CD4-positive, alpha-beta T cell treated with Interleukin-2 at 100 ng/mL for 4 hours (primary cell): ENCODE measurements at places on chromosomes 4 and X.
A peak's percentile ranks its signal among the peaks of the same experiment; 100 is the strongest.

DNA sequence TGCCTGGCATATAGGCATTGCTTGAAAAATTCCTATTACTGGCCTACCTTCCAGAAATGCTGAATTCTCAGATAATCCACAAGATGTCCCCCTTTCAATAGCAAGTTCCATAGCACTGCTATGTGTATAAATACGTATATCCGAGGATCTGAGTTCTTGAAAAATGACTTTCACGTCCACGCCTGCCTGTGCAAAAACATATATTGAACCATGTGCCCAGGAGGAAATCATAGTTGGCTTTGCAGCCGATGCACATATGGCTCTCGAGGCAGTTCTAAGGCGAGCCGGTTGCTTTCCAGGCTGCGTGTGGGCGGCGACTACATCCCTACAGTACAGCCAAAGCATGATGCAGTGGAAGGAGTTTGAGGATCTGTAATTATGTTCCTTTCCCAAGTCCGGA is 55.4 kb upstream of the ESX1 start:
- no peak for DNase-seq

- DNase-seq = no peak
Observed at GRCh38 chrX:69429339-69430015, 74.6 kb upstream of the NALF2 start.

DNA sequence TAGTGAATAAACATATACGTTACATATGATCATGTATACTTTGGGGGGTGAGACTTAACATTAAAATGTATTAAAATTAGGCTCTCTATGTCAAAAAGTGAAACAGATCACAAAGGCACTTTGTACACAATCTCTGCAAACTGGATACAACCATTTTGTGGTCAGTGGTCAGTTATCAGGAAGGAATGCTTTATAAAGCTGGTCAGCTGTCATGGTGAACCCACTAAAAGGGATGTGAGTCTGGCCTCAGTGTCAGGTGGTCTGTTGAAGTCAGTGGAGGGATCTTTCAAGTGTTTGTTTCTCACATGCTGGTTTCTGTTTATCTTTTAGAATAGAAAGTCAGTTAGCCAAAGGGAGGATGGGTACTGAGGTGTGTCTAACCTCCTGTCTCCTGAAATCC is 875.5 kb upstream of the INTU start:
- DNase-seq = no peak

DNA sequence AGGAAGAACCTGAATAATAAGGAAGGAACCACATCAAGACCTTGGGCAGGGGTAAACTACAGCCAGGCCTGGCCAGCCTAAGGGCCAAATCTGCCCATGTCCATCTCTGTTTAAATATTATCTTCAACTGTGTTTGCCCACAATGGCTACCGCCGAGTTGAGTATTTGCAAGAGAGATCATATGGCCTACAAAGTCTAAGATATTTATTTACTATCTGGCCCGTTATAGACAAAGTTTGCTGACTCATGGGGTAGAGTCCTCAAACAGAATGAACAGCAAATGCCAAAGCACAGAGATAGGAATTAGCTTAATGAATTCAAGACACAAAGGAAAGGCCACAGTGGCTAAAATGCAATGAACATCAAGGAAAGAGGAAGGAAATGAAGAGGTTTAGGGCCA is 44.8 kb downstream of the RPS6KA3 start:
- DNase-seq = no peak

DNA sequence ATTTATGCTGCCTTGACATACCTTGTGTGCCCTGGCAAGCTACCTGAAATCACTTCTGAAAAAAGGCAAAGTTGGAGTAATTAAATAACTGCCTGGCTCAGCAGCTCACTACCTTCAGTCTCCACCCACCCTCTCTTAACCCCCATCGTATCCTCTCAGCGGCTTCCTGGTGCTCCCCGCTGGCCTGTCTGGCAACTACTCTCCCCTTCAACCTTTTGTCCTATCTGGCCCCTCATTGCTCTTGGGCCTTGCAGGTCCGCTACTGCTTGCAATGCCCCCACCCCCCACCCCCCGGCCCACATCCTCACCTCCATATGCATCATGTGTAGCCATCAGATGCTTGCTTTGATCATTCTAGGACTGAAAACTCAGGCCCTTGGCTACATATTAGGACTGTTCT is 34.5 kb downstream of the PRPS1 start:
- DNase-seq = no peak

GRCh38 chrX:153669174-153669890 is 4.3 kb downstream of the PNCK start:
- peak; percentile 29 for DNase-seq

- no peak for DNase-seq
Observed at GRCh38 chr4:60683357-60683756, 516.8 kb upstream of the ADGRL3 start.

GRCh38 chrX:26783512-26784225 is 567.7 kb downstream of the MAGEB5 start:
- DNase-seq = no peak

GRCh38 chrX:133745349-133745748 is 240.0 kb downstream of the GPC3 start:
- peak; percentile 1 for DNase-seq

GRCh38 chr4:119733431-119733830 is 104.8 kb upstream of the PDE5A start:
- no peak for DNase-seq

DNA sequence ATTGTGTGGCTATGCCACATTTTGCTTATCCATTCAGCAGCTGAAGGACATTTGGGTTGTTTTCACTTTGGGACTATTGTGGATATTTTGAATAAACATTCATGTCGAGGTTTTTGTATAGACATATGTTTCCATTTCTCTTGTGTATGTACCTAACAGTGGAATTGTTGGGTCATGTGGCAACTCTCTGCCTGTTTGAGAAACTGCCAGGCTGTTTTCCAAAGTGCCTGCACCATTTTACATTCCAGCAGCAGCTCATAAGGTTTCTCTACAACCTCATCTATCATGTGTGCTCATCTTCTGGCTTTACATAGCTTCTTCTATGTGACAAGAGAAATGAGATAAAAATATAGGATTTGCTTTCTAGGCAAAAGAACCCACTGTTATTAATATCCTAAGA is 29.5 kb upstream of the TSPAN5 start:
- DNase-seq = no peak

GRCh38 chrX:120264341-120264740 is 13.7 kb downstream of the ZBTB33 start:
- DNase-seq = no peak

DNA sequence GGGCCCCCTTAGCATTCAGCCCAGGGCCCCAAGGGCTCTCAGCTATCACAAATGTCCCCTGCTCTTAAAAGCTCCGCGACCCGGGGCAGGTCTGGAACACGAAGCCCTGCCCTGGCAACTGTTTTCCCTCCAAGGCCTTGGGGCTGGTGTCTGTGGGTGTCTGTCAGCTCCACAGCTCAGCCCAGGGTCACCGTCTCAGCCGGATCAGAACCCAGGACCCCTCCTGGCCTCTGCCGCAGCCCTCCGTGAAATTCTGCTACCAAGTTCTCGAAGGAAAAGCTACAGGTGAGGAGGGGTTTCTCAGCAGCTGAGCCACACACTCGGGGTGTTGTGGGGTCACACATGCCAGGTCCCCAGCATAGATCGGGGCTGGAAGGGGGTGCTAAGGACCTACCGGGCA is 61.2 kb downstream of the ACOX3 start:
- DNase-seq = no peak

- DNase-seq = no peak
Observed at GRCh38 chrX:128650326-128650725, 598.1 kb upstream of the ACTRT1 start.

GRCh38 chr4:60400593-60400992 is 799.5 kb upstream of the ADGRL3 start:
- DNase-seq = no peak

GRCh38 chr4:150385606-150386005 is 196.3 kb upstream of the MAB21L2 start:
- DNase-seq = no peak

DNA sequence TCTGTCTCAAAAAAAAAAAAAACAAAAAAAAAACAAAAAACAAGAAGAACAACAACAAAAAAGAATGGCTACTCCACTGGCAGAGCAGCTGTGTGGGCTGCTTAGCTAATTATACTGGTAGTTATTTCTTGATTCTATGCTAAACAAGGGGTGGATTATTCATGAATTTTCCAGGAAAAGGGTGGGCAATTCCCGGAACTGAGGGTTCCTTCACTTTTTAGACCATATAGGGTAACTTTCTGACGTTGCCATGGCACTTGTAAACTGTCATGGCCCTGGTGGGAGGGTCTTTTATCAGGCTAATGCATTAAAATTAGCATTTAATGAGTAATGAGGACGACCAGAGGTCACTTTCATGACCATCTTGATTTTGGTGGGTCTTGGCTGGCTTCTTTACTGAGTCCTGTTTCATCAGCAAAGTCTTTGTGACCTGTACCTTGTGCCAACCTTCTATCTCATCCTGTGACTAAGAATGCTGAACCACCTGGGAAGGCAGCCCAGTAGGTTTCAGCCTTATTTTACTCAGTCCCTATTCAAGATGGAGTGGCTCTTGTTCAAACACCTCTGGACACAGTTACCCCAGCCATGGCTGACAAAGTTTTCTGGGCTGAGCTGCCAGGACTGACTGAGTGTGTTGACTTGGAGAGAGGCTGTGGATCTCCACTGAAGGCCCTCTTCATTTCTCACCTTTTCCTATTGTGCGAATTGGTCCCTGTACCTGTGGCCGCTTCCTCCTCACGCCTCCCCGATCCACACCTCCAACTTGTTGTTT is 1.3 kb upstream of the OCIAD2 start:
- no peak for DNase-seq

- DNase-seq = no peak
Observed at GRCh38 chr4:120829113-120829831, 93.3 kb downstream of the PRDM5 start.

- DNase-seq = no peak
Observed at GRCh38 chrX:38803243-38803587, 2.0 kb downstream of the MID1IP1 start.

DNA sequence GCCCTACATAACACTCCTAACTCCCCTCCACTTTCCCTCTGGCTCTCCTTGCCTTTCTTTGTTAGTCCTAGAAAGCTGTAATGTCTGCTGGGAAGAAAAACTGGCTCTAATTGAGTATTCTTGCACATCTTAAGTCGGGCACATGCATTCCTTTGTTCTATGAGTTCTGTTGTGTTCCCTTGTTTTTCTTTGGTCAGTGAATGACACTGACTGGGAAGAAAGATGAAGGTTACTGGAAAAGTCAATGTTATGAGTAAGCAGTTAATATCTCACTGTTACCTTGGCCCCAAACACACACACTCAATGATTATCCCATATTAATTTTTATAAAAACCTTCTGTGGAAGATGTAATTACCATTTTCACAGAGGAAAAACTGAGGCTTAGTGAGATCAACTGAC is 215.9 kb downstream of the SOWAHB start:
- DNase-seq = no peak

DNA sequence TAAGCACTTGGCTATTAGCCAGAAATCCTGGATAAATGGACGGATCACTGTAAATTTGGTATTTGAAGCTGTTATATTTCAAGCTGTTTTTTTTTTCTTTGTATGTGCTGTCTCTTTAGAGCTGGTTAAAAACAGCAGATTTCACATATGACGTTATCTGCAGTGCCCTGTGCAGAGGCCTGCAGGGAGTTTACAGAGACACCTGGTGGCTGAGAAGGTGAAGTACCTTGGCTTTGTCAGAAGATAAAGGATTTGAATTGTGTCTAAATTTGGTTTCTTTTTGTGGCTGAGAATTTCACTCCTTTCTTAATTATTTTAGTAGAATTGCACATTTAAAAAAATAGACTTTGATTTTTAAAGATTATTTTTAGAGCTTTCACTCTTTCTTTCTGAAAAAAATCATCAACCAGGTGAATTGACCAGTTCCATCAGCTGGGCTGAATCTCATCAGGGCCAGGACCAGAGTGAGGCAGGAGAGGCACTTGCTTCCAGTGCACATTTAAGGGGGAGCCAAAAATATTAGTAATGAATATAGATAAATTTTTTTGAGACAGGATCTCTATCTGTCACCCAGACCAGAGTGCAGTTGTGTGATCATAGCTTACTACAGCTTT is 9.6 kb upstream of the CHRNA9 start:
- peak; percentile 85 for DNase-seq

GRCh38 chr4:7191546-7192251 is 639 bp upstream of the SORCS2 start:
- no peak for DNase-seq

DNA sequence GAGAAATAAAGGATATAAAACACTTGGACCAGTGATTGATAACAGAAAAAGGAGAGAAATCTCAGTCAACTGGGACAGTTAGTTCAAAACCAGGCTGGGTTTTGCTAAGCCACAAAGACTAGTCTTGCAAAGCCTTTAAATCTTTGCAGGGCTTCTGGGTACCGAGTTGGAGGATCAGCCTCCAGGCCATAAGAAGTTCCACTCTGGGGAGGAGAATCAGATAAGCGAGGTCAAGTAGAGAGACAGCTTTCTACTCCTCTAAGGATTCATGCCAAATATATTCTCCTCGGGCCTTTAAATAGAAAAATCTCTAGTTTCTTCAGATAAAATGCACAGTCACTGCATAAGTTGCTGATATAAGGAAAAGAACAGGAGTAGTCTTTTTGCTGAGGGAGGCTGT is 92.7 kb downstream of the MFAP3L start:
- no peak for DNase-seq

DNA sequence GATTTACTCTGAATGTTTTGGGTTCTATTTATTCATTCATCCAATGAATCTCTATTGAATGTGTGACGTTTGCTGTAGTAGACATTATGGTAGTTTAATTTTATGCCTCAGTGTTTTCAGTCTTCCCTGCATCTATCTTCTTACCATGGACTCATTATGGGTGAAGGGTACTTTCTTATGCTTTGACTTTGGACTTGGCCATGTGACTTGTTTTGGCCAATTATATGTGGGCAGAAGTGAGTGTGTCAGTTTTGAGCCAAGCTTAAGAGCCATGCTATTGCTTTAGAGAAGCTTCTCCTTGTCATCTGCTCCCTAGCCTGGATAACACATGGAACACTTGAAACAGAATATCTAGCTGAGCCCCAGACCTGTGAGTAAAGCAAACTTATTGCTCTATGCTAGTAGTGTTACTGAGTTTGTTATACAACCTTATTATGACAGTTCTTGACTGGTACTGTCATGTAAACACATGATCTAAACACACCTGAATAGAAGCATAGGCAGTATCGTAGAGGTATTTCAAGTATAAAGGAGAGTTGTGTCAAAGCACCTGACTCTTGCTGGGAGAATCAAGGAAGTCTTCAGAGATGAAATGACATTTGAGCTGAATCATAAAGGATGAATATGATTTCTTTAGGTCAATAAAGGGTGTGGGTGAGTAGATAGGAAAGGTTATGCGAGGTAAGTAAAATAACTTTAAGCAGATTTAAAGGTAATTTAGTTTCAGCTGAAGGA is 128.4 kb downstream of the NAA11 start:
- DNase-seq = no peak
